ENCODE measurements at places on chromosomes 4 and X.

DNA sequence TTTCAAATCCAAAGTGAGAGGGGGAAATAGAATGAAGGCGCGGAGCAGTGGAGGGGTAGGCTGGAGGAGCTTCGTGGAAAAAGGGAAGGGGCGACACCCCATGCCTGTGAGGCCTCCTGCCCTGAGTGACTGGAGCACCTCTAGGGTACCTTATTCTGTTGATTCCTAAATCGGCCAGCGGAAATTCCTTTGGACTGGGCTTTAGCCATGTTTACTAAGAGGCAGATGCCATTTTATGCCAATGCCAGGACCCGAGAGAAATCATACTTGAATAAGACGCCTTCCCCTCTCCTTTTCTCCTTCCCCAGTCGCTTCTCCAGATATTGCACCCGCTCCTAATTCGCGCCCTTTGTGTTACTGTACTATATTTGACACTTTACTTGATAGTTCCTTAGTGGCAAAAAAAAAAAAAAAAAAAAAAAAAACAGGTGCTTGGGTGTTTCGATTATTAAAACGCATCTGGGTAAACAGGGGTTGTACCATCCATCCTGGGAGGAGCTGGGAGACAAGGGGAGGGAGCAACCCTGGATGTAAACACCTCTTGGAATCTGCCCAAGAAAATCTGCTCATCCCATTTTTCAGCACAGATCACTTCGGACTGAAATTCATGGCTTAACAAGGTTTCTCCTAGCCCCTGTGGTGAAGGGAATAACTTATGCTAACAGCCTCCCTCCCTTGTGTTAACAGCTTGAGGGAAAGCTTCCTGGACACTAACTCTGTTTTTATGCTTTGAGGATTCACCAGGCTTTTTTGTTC is 1.5 kb downstream of the BMP3 start:
- no peak for DNase-seq

GRCh38 chr4:116796022-116796421 is 289.4 kb downstream of the TRAM1L1 start:
- no peak for DNase-seq

DNA sequence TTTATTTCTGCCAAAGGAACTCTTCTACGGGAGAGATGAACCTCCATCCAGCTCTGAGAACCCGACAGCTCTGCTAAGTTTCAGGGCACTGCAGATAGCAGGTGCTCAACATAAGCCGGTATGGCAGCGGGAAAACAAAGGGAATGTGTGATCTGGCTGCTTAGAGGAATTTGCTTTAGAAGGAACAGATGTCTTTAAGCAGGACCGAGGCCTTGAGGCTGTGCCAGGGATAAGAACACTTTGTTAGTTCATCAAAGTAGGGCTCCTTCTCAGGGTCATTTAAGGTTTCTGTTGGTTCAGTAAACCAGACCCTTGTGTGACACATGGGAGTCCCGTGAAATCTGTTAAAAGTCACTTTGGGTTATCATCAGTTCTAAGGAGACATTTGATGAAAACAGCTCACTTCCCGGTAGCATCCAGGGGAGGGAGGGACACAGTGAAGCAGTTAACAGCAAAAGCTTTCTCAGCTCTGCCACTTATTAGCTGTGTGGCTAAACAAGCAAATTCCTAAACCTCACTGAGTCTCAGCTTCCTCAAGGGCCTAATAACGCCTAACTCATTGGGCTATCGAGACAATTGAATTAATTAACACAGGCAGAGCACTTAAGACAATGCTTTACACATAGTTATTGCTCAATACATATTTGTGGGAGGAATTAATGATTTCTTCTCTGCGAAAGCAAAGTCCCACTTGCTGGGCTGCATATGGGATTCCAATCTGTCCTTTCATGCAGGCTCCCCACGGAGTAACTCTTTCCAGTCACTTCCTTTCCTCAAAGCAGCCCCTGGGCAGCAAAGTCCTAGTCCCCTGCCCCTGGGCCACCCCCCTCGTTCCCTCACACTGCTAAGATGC is 2.9 kb upstream of the FTSJ1 start:
- DNase-seq: no peak

GRCh38 chr4:171130256-171130801 is 682.9 kb upstream of the GALNTL6 start:
- DNase-seq: no peak

DNA sequence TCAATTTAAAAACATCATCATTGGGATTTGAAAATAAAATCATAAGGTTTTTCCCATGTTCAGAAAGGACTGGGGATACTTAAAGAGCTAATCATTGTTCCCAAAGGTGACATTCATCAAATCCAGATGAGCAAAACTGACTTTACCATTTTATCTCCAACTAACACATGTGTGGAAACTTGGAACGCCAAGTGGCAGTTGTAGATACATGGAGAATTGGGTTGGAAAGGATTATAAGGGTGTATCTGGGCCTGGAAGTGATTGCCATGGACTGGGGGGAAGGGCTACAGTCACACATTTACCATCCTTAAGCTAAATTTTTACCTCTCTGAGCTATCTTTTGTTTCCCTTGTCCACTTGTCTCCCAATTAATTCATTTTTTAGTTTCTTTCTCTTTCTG is 203.4 kb downstream of the SLC39A8 start:
- no peak for DNase-seq

- DNase-seq: no peak
Observed at GRCh38 chr4:54392479-54392878, 163.4 kb downstream of the PDGFRA start.

DNA sequence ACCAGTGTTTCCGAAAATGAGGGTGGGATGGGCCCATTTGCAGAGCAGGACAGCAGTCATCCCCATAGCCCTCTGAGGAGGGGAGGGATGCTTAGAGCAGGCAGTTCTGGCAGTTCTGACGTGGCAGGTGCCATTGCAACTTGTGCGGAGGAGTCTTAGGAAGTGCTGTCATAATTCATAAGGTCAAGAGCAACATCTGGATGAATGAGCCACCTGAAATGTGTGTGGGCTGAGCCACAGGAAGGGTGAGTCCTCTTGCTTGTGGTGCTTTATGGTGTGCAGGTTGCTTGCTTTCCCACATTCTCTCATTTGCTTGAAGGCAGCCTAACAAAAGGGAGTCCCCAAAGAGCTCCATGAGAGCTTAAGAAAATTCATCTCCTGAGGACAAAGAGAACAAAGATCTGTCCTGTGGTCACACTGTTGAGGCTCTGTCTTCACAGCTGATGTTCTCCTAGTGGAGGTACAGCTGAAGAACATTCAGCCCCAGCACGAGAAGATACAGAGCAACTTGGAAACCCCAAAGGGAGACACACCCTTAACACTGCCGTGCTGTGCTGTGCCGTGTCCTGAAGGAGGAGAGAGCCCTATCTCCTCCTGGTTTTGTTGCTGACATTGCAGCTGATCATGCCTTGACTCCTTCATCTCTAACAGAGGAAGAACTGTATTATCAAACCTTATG is 60.3 kb downstream of the DLG3 start:
- DNase-seq: no peak

GRCh38 chr4:135032670-135033069 is 831.1 kb upstream of the PABPC4L start:
- no peak for DNase-seq

GRCh38 chrX:42825201-42825600 is 47.2 kb upstream of the PPP1R2C start:
- no peak for DNase-seq

- DNase-seq: no peak
Observed at GRCh38 chrX:22135171-22135711, 103.1 kb downstream of the PHEX start.

DNA sequence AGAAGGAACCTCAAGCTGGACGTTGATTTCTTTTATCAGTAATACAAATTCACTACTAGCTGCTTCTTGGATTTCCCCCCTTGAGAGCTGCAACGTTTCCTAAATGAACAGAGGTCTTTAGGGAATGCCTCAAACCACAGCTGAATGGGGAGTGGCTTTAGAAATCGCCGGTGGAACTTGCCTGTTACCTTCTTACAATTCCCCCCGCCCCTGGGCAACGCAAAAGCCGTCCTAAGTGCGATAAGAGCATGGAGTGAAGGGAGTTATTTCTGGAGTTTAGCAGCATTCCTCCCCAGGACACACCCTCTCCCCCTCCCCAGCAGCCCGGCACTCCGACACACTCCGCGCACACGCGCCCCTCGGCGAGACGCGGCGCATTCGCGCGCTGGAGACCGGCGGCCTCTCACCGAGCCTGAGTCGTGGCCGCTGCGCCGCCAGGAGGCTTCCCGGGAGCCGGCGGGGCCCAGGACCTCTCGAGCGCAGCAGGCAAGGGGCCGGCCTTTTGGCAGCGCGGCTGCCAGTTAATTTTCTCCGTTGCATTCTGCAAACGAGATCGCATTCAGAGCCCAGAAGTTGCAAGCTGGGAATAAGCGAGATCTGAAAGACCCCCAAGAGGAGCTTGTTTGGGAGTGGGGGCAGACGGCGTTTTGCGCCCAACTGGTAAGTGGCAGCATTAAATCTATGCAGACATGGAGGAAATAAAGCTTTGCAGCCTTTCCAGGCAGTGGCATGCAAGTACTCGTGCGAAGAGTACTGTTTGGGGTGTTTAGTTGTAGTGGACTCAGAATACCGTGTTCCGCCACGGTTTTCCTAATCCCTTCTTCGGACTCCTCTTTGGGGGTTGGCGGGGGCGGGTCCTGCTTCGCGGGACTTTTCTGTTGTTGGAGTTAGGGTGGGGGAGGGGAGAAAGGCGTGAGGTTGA is 134.7 kb downstream of the PALLD start:
- DNase-seq: no peak

DNA sequence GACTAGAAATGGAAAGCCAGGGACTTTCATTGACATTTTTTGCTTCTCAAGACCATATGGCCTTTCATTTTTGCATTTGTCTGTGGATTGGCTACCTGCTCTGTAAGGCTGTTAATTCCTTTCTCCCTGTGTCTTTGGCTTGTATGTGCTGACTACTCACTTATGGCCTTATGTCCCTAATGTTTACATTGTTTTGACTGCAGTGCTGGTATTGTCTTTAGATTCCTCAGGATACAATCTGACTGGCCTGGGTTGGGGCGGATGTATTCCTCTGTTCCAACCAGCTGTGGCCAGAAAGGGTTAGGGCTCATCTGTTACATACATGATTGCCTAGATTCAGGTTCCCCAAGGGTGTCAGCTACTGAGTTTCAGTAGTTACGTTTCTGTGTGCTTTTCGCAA is 108.1 kb downstream of the RAPGEF2 start:
- DNase-seq: no peak

DNA sequence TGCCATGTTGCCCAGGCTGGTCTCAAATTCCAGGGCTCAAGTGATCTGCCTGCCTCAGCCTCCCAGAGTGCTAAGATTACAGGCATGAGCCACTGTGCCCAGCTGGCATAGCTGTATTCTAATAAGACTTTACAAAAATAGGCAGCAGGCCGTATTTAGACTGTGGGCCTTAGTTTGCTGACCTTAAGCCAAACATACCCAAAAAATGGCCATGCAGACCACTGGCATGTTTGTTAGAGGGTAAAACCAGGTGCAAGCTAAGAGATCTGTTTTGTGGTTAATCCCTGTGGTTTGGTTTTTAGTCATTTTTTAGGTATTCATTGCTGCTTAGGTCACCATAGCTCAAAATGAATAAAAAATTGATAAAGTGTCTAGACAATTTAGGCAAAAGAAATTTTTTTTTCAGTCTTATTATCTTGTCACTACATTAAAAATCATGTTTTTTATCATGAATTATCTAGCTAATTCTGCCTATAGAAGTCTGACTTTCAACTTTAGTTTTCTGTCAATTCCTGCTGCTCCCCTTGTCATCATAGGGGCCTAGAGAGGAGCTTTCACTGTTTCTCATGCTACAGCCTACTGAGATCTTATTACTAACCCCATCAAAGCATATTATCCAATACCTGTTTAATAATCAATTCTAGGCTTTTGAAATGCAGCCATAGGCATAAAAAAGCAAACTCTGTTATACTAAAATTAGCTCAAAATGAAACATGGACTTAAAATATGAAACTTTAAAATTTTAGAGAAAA is 7.5 kb upstream of the SPINK2 start:
- no peak for DNase-seq

DNA sequence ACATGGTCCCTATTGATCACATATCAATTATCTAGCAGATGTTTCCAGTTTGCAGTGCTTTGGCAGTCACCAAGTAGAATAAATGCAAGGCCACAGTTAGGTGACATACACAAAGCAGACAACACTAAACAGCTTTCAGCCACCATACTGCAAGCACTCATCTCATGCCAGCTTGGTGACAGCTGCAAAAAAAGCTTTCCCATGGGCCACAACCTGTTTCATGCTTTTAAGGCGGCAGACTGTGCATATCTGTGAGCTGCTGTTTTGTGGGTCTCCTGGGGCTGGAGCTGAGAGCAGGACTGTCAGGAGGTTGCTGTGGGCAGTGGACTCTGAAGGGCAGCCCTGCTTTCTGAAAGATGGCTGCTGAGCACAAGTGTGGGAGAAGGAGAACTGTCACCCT is 82.6 kb downstream of the FHDC1 start:
- DNase-seq: no peak

GRCh38 chr4:10079912-10080588 is 36.5 kb downstream of the WDR1 start:
- no peak for DNase-seq

GRCh38 chr4:165308166-165308565 is 19.3 kb upstream of the MSMO1 start:
- DNase-seq: no peak

DNA sequence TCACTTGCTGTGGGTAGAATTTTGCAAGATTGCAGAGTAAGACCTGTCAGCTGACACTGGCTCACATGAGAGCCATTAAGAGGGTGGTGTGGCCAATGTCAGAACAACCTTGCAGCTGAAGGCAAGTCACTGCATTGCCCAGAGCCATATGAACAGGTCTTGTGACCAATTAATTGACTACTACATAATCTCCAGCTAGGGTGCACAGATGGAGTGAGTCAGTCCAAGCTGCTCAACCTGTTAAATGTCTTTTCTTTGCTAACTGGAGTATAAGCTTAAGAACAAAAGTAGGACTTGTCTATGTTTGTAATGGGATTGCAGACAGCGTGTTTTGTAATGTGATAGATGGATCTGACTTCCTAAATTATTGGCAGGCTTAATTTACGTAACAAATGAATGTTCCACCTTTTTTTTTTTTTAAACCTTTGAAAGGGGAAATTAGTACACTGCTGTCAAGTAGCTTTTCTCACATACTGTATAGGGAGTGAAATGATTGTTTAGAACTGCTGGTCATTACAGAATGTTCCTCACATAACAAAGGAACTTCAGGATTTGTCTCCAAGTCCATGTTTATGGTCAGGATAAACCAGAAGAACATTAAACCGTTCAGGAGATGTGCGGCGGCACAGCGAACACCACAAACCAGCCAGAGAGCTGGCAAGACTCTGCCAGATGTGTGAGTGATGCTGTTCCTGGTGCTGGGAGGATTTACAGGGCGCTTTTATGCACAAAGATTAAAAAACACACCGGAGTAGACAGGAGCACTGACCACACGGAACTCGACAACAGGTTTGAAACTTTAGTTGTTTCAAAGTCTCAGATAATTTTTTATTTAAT is 37.0 kb downstream of the FNIP2 start:
- no peak for DNase-seq

DNA sequence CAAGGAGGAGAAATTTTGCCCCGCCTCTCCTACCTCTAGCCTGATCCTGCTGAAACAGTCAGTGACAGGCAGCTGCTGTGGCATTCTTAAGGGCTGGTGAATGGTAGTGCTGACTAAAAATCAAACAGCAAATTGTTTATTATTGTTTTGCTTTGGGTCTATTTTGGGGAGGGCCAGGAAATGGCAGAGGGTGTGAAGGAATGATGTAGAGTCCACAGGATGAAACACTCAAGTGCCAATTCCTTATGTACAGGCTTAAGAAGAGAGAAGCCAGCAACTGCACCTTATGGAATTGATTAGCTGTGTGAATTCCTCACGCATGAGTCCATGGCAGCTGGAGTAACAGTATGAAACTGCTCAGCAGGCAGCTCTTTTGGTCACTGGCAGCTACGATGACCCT is 39.7 kb downstream of the VEGFC start:
- no peak for DNase-seq
